ENCODE measurements at places on chromosomes 2 and 18. TPM values are rescaled to one million over a fixed set of nuclear protein-coding genes. Genes with fewer than 3 reads are reported as not detected.

Gene ZNF892
- total RNA-seq = 4.5 TPM

Gene AGXT
- total RNA-seq = under 0.01 TPM

Gene CAPN14
- 0.12 TPM for total RNA-seq

Gene HTR2B
- total RNA-seq = 19.3 TPM

Gene NETO1
- not detected for total RNA-seq

Gene RBBP8
- total RNA-seq = 37.2 TPM

Gene GRHL1
- 0.37 TPM for total RNA-seq

Gene TFCP2L1
- under 0.01 TPM for total RNA-seq

Gene CNGA3
- not detected for total RNA-seq

Gene RGPD3
- 0.37 TPM for total RNA-seq

Gene ERBB4
- under 0.01 TPM for total RNA-seq

Gene SLC11A1
- 0.25 TPM for total RNA-seq

Gene TUBA3E
- not detected for total RNA-seq

Gene SH2D6
- 1.4 TPM for total RNA-seq

Gene KIF1A
- not detected for total RNA-seq

Gene CRACDL
- total RNA-seq = not detected

Gene G6PC2
- total RNA-seq = not detected

Gene SLC4A5
- 0.44 TPM for total RNA-seq

Gene LGALSL
- total RNA-seq = 3.1 TPM

Gene IL1R1
- total RNA-seq = 11.2 TPM

Gene BMP10
- not detected for total RNA-seq

Gene LRP1B
- 0.50 TPM for total RNA-seq

Gene SYT4
- total RNA-seq = not detected

Gene TEX44
- total RNA-seq = not detected

Gene RPRM
- under 0.01 TPM for total RNA-seq

Gene LOXHD1
- total RNA-seq = not detected

Gene FAM237A
- total RNA-seq = not detected

Gene GKN1
- total RNA-seq = not detected

Gene PAX8
- total RNA-seq = 0.12 TPM

Gene CHN1
- 5.4 TPM for total RNA-seq

Gene PARD3B
- total RNA-seq = 13.7 TPM

Gene SP140
- total RNA-seq = 2.6 TPM

Gene KIF5C
- 0.66 TPM for total RNA-seq

Gene MOCOS
- 2.2 TPM for total RNA-seq

Gene SLC9A4
- total RNA-seq = not detected

Gene LTBP1
- total RNA-seq = 502 TPM

Gene PSMG2
- 51.0 TPM for total RNA-seq

Gene ALPG
- not detected for total RNA-seq

Gene C2orf72
- total RNA-seq = 0.22 TPM

Gene FASTKD2
- 52.5 TPM for total RNA-seq

Gene STEAP3
- total RNA-seq = 23.6 TPM

Gene ANKRD30BL
- total RNA-seq = not detected

Gene ACADL
- total RNA-seq = 0.11 TPM

Gene LINC00305
- total RNA-seq = not detected

Gene AKAIN1
- not detected for total RNA-seq

Gene SCTR
- not detected for total RNA-seq

Gene SMYD1
- total RNA-seq = not detected

Gene AAMP
- 160 TPM for total RNA-seq

Gene SMYD5
- total RNA-seq = 27.9 TPM

Gene ACOXL
- total RNA-seq = not detected

Gene IL36B
- not detected for total RNA-seq

Gene MRO
- total RNA-seq = 0.12 TPM

Gene DUSP2
- 2.3 TPM for total RNA-seq

Gene PLEK
- total RNA-seq = under 0.01 TPM

Gene EVX2
- 0.11 TPM for total RNA-seq

Gene SLC5A7
- total RNA-seq = not detected

Gene CD28
- not detected for total RNA-seq

Gene SH3BP4
- 43.1 TPM for total RNA-seq

Gene TMEM37
- not detected for total RNA-seq
